Right ventricle myocardium inferior (tissue), 1 donor: ENCODE measurements at places on chromosomes 2 and 18. TPM values are rescaled to one million over a fixed set of nuclear protein-coding genes. Genes with fewer than 3 reads are reported as not detected.

Gene GMCL1
- total RNA-seq = 4.3 TPM

Gene CNDP1
- not detected for total RNA-seq

Gene LOXHD1
- 0.35 TPM for total RNA-seq

Gene ITGB6
- 5.0 TPM for total RNA-seq
